Neural progenitor cell (in vitro differentiated cells): ENCODE measurements at places on chromosomes 1 and 21. TPM values are rescaled to one million over a fixed set of nuclear protein-coding genes. Genes with fewer than 3 reads are reported as not detected.

DNA sequence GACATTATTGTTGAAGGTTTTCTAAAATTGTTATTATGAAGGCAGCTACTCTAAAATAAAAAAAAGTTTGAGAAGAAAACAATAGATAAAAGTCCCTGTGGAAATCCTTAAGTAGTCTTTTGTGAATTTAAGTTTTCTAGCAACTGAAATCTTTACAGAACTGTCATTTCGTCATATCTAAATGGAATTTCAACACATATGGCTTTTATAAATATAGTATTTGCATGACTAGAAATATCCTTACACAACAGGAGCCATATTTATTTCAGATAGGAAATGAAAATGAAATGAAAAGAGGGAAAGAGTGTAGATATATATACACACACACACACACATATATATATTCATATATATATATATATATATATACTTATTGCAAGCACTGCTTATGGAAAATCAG, 204.7 kb upstream of the RGS18 start:
- no peak for DNase-seq

OR2L5 gene
- total RNA-seq: not detected in 2 replicates

DNA sequence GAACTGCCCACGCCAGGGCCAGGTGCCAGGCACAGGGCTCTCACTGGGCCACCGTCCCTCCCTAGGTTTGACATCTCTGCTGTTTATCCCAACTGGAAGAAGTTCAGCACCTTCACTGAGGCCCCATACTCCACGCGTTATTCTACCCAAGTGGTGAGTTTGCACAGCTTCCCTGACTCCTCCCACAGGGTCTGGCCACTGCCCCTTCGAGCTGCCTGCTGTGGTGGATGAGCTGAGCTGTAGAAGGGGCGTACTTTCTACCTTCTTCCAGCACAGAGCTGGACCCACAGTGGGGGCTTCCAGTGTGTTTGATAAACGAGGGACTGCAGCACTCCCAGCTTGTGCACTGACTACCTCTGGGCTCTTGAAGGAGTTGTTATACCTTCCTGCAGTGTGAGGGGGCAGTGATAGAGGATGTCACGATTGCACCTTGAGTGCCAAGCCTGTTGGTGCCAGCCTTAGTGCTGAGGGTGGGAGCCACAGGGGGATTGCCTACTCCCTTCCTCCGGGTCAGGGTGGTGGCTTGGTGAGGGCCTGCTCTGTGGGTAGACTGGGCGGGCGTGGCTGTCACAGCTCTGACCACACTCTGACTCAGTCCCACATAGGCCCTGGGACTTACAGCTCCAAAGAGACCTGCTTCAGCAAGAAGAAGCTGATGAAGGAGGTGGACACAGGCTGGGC, 5.9 kb upstream of the TTC22 start:
- DNase-seq: no peak

DNA sequence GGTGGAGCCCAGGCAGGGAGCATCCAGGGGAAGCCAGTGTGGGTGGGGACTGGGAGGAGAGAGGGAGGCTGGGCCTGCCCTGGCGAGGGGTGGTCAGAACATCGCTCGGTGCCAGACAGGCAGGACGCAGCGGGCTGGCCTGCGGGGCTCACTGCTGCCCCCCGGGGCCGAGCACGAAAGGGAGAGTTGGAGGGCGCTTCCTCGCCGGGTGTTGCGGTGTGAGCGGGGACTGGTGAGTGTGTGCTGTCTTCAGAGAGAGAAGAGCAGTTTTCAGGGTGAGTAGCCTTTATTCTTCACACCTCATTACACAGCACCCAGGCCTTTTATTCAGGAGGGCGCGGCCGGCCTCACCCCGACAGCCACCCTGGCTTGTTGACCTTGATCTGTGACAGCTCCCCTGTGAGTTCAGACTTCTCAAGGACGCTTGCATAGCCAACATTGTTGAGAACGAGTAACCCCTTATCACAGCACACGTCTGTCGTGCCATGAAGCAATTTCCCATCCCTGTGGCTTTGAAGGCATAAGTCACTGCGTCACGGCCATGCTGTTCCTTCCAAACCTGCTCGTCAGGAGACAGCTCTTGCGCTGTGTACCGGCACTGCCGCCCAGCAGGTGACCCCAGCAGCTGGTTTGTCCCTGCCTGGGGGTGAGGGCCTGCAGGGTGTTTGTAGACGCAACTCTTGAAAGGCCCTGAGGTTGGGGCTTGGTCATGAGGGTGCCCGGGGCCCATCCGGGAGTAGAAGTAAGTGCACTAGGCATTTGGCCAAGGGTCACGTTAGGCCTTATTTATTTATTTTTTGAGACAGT, 54.6 kb downstream of the PRKCZ start:
- peak; percentile 41 for DNase-seq

SFN gene
- total RNA-seq: 0.21 and 0.99 TPM in 2 replicates

DNA sequence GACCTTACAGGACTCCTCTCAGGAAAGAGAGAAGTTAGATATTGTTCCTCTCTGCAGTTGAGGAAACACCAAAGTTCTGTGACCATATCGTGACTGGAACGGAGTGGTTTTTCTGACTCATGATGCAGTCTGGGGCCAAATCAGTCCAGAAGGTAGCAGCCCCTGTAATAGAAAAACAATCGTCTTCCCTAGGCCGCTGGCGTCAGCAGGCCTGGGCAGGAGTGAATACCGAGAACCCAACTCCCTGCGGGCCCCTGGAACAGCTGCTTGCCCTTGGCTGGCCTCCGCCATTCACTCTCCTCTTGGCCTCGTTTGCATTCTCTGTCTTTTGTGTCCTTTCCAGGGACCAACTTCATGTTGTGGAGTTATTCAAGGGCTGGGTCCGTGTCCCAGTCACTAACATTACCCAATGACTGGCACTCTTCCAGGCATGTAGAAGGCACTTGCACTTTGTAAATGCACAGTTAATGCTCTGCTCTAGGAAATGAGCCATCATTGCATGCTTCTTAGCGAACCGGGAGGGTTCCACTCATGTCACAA, 10.9 kb upstream of the CD101 start:
- no peak for DNase-seq

- no peak for DNase-seq
These were observed 15.3 kb upstream of the PYHIN1 start for GRCh38 chr1:158916085-158916484.

- DNase-seq: no peak
These were observed 39.0 kb downstream of the LPAR3 start for GRCh38 chr1:84853741-84854721.

DNA sequence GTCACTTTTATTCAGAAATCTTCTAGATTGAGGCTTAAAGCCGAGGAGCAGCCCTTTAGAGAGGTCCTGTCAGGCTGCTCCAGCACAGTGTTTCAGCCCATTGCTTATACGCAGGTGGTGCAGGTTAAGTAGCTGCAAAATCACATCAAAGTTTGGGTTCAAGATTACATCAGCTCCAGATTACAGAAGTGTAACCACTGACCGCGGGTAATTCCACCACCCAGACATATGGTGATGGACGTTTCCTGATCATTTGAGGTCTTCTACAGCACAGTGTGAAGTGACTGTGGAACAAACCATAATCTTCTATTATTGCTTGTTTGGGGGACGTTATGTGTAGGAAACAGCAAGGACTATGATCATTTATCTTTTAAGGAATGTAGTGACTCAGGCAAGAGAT, 11.8 kb downstream of the C1orf115 start:
- DNase-seq: no peak

DNA sequence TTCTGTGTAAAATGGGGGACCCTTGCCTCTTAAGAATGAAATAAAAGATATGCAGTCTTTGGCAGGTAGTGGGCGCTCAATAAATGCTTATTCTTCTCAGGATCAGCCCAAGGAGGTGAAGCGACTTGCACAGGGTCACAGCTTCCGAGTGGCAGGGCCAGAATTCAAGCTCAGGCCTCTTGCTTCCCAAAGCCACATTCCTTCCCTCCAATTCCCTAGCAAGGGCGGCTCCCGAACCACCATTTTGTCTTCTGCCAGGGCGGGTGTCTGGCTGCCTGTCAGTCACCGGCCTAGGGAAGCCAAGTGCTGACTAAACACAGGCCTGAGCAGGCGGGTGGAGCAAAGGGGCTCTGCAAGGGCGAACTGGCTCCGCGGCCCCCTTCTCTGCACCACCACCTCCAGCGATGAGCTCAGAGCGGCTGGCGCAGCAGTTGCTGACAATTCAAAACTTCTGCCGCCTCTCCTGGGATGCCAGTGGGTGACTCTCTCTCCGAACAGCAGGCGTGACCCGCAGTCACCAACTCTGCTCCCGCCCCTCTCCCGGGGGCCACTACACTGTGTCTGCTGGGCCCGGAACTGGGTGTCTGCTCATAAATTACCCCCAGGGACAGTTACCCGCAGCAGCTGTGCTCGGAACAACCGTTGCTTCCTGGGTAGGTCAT, 10.8 kb downstream of the GPR3 start:
- peak; percentile 52 for DNase-seq
